ENCODE measurements at places on chromosomes 6 and 20.

DNA sequence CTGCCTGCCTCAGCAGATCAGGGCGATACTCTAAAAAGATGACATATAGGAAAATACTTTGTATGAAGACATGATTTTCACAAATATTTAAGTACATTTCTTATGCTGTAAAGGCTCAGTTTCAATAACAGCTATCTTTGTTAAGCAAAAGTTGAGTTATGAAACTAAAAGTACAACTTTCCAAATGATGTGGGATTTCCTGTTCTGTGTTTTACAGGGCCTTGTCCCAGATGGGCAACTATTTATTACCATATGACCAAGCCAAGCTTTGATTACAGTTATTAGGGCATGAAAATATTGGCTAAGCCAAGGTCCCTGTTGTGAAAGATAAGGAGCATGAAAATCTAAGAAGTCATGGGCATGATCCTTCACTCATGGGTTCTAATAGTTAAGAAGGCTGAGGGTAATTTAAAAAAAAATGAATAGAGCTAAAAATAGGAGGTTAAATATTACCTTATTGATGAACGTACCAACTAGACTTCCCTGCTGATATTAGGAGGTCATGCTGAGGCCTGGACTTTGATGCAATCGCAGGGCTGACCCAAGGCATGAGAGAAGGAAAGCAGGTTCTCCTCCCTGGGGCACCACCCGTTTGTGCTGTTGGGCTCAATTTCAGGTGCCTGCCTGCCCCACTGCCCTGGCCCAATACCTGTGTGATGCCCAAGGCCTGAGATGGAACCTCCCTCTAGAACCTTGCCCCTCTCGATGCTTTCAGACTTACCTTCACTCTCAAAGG is 294.4 kb upstream of the PRDM1 start:
- DNase-seq = no peak

- DNase-seq = no peak
These were observed 2.8 kb downstream of the RAET1E start for GRCh38 chr6:149895048-149895590.

- no peak for DNase-seq
These were observed at the start of gene ZNF334 for GRCh38 chr20:46512943-46513844. Gene ZNF334, minus strand, starts transcription at chr20:46513559. Its CDS starts 1,457 bp downstream, at chr20:46512102.

- DNase-seq = no peak
These were observed 26.8 kb upstream of the TBX18 start for GRCh38 chr6:84791233-84791632.

DNA sequence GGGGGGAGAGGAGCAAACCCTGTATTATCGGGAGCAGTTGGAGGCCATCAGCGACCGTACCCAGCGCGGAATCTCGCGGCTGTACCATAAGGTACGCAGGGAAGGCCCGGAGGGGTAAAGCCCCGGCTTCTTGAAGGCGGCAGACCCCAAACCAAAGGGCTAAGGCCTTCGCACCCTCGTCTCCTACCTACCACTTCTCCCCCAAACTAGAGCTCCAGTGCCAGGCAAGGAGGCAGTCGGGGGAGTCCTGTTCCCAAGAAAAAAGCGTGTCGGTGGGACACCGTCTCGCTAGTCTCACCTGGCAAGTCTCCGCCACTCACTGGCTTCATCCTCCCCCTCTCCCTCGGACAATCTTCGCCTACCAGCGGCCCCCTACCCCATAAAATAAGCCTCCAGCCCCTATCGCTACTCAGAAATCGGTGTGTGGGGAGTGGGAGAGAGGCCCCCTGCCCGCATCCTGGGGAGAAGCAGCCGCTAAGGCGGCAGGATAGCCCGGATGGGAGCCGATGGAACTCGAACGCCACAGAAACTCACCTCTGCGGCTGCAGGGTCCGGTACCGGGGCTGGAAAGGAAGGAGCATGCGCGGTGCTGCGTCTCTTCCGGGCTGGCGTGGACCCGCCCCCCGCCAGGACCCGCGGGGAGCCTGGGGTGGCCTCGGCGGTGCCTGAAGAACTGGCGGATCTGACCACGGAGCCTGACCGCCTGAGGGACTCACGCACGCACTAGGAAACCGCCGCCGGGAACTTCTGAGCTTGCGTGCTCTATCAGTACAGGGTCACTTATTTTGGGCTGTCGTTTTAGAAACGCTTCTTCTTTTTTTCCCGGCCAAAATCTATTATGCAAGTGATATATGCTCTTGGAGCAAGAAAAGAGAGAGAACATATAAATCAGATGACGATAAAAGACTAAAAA is at the start of gene RPS10:
Gene RPS10 (minus strand): TSS at position 572 of the 913 bp plus-strand sequence. CDS start 848 bp downstream, outside the sequence.
- peak; percentile 91 for DNase-seq

GRCh38 chr6:111211411-111212030 is 124.2 kb downstream of the SLC16A10 start:
- DNase-seq = no peak

GRCh38 chr20:33859157-33859695 is 48.1 kb downstream of the CHMP4B start:
- peak; percentile 42 for DNase-seq

GRCh38 chr6:134453792-134454510 is 136.0 kb upstream of the SGK1 start:
- no peak for DNase-seq

DNA sequence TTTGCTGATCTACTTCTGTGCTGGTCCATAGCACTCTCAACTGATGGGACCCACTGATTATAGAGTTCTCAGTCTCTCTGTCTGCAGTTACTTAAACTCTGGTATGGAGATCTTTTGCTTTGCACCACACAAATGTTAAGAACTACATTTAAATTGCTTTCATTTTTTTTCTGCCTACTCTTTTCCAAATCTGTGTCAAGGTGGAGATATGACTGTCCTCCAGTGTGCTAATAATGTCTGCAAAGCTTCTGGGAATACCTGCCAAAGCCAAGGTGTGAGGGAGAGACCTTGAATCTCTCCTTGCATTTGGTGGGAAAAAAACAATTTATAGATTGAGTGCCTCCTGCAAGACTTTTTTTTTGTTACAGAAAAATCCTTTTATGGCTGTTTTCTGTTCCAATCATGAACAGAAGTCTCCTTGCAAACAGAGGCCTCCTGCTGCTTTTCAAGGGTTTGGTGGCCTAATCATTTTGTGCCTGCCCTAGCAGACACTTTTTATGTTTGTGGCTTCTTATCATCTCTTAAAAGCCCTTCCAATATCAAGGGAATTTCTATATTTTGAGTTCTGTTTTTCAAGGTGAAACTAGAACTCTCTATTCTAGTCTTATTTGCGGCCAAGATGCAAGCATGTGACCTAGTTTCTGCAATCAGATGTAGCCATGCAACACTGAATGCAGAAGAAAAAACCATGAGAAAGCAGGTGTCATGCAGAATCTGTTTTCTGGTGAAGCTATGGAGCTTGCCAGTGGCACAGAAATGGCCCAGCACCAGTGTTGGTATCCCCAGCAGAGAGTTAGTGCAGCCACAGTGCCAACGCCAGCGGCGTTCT is 23.2 kb upstream of the AKIRIN2 start:
- no peak for DNase-seq

GRCh38 chr6:145189836-145190235 is 545.5 kb downstream of the EPM2A start:
- DNase-seq = no peak

GRCh38 chr20:23337312-23337711 is 13.3 kb upstream of the NXT1 start:
- no peak for DNase-seq

DNA sequence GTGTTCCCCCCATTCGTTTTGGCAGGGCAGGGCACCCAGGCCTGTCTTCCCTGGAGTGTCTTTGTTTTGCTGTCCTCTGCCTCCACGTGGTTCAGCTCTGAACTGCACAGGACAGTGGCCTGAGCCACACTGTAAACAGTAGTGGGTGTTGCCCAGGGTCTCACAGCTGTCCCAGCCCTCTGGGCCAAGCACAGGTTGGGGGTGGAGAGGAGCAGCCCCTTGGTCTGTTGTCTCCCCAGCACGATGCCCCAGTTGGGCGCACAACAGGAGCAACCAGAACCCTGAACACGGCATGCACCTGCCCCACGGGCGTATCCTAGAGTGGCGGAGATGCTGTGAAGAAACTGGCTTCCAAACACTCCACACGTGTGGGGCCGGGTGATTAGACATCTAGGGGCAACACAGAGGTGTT is 14.4 kb downstream of the CCDC167 start:
- DNase-seq = no peak

- no peak for DNase-seq
These were observed 33.9 kb upstream of the TBX18 start for GRCh38 chr6:84798257-84798656.

DNA sequence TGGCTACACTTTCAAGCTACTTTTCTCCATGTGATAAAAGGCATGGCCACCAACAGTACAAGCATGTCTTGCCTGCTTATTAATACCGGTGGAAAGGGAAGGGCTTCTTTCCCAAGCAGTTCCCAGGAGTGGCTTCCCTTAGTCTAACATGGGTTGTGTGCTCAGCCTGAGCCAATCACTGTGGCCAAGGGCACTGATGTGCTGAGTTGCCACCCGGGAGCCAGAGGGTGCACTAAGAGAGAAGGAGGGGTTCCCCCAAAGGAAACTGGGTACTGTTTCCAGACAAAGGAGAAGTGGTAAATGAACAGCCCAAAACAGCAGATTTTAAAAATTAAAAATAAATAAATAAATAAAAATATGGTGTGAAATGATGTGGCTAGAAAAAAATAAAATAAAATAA is 68.5 kb downstream of the BANF2 start:
- DNase-seq = no peak

GRCh38 chr6:19524366-19525186 is 312.6 kb upstream of the ID4 start:
- no peak for DNase-seq

DNA sequence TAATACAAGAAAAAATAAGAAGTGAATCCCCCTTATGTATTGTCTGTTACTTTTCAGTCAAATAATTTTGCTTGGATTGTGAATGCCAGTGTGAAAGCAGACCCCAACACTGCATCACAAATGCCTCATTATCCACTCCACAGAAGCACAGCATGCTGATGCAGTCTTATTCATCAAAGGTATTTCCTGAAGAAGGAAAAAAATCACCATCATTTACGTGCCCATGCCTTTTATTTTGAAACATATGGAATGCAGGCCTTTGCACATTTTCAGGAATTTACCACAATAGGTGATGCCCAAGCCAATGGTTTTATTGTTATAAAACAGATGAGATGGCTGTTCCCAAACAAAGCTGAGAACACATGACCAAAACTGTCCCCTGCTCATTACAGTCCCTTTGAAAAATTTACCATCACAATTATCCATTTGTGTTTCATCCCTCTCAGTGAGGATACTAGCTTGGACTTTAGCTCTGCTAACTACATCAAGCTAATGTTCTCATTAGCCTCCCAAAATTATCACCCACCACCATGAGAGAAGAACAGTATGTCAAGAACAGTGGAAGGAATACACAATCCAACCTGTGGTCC is 180.6 kb upstream of the HTR1E start:
- DNase-seq = no peak

DNA sequence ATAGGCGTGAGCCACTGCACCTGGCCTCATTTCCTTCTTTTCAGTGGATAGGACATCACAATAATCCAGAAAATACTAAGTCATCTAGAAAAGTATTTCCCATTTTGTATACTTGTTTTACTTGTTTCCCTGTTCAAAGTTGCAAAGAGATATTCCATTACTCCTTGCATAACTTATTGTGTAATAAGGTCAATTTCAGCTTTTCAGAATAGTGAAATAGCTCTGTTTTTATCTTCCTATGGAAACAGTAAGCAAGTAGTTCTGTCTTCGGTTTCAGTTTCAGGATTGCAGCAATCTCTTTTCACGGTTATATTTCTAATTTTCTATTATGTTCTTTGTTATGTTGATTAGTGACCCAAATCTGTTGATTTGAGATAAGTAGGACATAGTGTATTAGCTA is 6.0 kb downstream of the STX11 start:
- peak; percentile 33 for DNase-seq

GRCh38 chr6:150403458-150404246 is 34.8 kb downstream of the IYD start:
- no peak for DNase-seq

- DNase-seq = no peak
These were observed 52.1 kb downstream of the IRF4 start for GRCh38 chr6:443621-444159.

- no peak for DNase-seq
These were observed 82.6 kb downstream of the CDC5L start for GRCh38 chr6:44470115-44470464.

- peak; percentile 42 for DNase-seq
These were observed 54.5 kb downstream of the STMND1 start for GRCh38 chr6:17156112-17156921.

GRCh38 chr6:21915707-21916260 is 322.2 kb downstream of the SOX4 start:
- no peak for DNase-seq

DNA sequence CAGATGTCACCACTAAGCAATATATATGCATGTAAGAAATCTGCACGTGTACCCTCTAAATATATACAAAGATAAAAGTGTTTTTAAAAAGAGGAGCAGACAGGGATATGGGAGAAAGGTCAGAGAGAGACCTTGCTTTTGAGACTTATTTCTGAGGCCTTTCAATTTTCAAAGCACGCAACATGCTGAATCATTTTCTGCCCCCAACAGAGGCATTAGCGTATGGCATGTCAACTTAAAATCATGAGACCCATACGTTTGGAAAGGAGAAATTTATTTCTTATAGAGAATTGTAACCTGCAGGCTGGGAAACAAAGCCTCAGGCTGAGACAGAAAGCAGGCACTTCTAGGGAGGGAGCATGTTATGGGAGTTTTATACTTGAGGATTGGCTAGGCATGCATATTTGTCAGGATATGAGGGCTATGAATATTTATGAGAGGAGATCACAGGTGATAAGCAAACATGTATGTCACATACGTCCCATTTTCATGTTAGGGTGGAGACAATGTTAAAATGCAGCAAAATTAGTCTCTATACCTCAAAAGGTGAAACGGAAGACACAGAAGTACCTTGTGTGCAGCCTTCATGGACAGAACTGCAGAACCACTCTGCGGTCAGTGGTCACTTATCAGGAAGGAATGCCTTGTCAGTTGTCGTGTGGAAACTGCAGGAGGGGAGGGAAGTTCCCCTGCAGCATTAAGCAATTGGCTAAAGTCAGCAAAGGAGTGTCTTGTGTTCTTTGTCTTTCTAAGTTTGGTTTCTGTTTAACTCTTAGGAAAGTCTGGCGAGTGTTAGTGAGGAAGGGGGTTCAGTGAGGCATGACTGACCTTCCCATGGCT is 6.3 kb upstream of the GABRR2 start:
- peak; percentile 5 for DNase-seq

GRCh38 chr6:166279393-166279679 is 28.9 kb downstream of the PRR18 start:
- DNase-seq = no peak

GRCh38 chr6:122322824-122323223 is 76.6 kb upstream of the HSF2 start:
- DNase-seq = peak; percentile 17

GRCh38 chr20:34104059-34104458 is 8.0 kb downstream of the EIF2S2 start:
- no peak for DNase-seq

GRCh38 chr6:142605922-142606485 is 304.2 kb downstream of the ADGRG6 start:
- no peak for DNase-seq

DNA sequence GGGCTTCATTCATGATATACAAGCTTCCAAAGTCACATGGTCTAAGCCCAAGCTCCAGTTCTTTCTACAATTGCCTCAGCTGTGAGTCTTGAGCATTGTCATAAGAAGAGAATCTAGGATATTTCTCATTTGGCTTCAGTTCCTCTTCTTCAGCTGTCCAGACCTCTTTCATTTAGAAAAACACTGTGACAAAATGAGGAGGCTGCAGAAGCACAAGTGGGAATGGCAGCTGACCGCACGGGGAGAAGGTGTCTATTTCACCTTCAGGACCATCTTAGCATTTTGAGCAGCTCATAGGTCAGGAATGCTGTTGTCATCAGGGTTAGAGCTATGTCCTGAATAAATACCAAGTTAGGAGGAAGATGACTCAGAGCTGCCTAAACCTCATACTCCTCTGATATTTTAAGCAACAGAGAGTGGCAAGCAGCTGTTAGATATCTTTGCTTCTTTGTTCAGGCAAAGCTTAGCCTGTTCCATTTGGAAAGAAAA is 390.1 kb upstream of the CITED2 start:
- DNase-seq = peak; percentile 2

Measured in CD4-positive, alpha-beta T cell treated with Interleukin-4 for 1 hour (primary cell).